ENCODE measurements at places on chromosomes 4 and X. TPM values are rescaled to one million over a fixed set of nuclear protein-coding genes. Genes with fewer than 3 reads are reported as not detected.

IL3RA gene
- 30.6 TPM for total RNA-seq

DNA sequence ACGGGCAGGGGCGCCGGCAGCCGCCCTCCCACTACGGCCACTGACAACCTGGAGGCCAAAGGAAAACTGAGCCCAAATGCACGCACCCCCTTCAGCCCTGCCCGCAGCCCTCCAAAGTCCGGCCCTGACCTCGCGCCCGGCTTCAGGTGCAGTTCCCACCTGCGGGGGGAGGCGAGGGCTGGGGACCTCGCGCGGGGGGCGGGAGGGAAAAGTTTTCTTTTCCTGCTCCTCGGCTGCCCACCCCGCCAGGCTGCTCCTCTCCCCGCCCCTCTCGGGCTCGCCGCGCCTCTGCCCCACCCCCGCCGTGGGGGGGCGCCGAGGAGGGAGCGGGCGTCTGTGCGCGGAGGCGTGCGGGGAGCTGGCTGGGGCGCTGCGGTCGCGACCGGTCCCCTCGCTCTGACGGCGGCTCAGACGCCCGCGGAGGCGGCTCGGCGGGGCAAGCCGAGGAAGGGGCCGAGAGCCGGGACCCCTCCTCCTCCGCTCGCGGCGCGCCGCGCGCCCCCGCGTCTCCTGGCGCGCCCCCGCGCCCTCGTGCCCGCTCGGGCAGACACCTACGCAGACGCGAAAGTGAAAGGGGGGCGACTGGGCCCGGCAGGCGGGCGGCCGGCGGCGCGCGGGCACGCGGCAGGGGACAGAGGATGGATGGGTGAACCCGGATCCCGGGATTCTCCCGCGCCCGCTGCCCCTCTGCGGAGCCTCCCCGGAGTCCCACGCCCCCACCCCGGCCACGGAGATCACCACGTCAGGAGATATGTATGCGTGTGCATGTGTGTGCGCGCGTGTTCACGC lies 3.1 kb upstream of the NR3C2 start:
- peak; percentile 72 for DNase-seq

DNA sequence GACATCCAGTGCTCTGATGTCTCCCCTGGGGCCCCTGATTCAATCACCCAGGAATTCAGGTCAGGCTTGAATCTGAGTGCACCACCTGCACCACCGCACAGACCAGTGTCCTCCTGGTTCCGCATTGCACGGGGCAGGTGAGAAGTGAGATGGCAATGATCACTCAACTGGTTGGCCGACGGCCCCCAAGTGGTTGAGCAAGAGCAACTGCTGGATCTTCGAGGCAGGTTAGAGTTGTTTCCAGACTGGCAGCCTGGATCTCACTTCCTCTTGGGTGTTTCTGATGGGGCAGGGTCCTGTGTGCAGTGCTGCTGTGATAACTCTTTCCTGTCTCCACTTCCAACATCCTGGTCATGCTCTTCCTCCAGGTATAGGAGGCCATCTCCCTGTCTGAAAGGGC lies 50.4 kb downstream of the C4orf50 start:
- DNase-seq = no peak

- DNase-seq = no peak
These were observed 171.1 kb downstream of the DCHS2 start for GRCh38 chr4:154320521-154320920.

BEX1 gene
- total RNA-seq = not detected

DNA sequence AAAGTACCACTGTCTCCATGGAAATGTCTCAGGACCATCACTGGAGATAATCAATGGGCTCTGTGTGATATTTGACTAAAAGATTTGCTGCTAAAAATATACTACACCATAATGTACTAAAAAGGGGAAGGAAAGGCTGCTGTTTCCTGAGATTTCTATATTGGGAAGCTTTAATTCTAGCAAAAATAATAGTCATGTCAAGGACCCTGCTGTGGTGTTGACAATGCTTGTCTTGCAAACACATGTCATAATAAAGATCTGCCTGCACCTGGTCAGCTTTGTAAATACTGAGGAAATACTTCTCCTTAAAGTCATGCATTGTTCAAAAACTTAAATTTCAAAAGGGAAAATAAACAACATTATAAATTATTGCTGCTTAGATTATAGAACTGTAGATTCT lies 417.9 kb downstream of the GPM6A start:
- no peak for DNase-seq

BMX gene
- total RNA-seq = not detected

- peak; percentile 22 for DNase-seq
These were observed 143.9 kb downstream of the PJA1 start for GRCh38 chrX:69021141-69021960.

GRCh38 chr4:130027973-130028372 lies 932.0 kb downstream of the C4orf33 start:
- DNase-seq = no peak

DNA sequence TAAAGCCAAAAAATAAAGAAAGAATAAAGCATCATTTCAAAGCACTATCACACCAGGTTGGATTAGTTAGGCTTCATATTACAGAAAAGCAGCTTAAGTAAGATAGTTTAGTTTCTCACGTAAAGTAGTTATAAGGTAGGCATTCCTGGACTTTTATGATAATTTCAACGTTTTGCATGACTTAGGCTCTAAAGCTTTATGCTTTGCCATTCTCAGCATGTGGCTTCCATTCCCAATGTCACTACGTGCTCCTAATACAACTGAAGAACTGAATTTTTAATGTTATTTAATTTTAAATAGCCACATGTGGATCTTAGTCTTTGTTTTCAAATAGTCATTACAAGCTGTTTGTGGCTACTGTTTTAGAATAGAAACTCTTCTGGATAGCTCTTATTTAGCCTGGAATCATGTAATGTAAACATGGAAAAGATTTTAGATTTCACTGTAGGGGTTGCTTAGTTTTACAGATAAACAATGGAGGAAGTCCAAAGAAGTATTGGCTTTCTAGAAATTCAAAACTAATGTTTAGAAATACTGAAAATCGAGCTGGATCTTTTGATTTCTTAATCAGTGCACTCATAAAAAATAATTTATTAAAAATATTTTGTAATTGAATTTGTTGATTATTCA lies 710.0 kb downstream of the IL1RAPL1 start:
- no peak for DNase-seq

RGN gene
- 7.3 TPM for total RNA-seq

- no peak for DNase-seq
These were observed 248.0 kb downstream of the SPATA18 start for GRCh38 chr4:52299120-52299519.

DNA sequence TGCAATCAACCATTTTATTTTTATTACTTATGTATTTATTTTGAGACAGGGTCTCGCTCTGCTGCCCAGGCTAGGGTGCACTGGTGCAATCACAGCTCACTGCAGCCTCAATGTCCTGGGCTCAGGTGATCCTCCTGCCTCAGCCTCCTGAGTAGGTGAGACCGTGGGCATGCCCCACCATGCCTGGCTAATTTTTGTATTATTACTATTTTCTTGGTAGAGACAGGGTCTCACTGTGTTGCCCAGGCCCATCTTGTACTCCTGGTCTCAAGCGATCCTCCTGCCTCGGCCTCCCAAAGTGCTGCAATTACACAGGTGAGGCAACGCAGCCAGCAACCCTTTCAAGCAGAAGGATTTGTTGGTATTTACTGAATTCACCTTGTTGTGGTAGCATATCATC lies 60.3 kb upstream of the PPP2R3B start:
- no peak for DNase-seq

NMU gene
- 3.2 TPM for total RNA-seq

GRCh38 chrX:153727123-153727931 lies 2.7 kb downstream of the ABCD1 start:
- no peak for DNase-seq

GRCh38 chr4:19728773-19729172 lies 522.9 kb upstream of the SLIT2 start:
- no peak for DNase-seq

CD99L2 gene
- 36.0 TPM for total RNA-seq

- no peak for DNase-seq
These were observed 1055.2 kb downstream of the STIM2 start for GRCh38 chr4:27915822-27916221.

DNA sequence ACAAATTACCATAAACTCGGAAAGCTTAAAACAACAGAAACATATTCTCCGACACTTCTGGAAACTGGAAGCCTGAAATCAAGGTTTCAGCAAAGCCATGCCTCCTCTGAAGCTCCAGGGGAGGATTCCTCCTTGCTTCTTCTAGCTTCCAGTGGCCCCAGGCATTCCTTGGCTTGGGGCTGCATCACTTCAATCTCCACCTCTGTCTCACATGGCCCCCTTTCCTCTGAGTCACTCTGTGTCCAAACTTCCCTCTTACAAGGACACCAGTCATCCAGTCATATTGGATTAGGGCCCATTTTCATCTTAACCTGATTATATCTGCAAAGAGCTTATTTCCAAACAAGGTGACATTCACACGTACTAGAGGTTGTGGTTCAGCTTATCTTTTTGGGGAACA lies 17.3 kb downstream of the PARM1 start:
- DNase-seq = no peak

- DNase-seq = no peak
These were observed 1.3 kb upstream of the ARX start for GRCh38 chrX:25016938-25017598.

DNA sequence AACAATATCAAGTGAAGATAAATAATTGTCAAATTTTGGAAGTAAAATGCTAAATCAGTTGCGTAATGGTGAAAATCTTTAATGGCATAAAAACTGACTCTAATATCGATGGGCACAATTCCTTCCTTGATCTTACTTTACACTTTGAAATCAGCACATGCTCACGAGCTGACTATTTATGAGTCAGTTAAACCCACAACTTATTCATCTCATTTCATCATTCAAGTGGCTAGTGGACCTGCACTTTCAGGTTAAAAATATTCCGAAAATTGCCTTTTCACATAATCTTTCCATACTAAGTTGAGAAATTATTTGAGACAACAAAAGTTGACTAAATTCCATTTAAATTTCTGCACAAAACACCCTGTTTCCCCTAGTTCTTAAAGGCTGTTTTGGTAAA lies 582.1 kb upstream of the TENM3 start:
- no peak for DNase-seq

GRPR gene
- 0.39 TPM for total RNA-seq

DNA sequence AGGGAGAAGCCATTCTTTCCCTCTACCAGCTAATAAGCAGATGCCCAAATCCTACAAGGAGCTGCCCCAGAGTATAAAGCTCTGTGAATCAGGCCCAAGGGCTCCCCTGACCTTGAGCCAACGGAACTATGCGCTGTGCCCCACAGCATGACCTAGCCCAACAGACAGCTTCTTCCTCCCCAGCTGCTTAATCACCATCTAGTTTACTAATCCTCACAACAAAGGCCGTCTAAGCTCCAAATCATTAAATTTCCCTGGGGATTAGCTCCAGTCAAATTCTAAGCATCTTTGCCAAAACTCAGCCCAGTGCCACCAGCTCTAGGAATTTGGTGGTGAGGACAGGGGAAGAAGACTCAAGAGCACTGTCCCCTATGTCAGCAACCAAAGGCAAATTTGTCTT lies 113.1 kb downstream of the SHROOM4 start:
- no peak for DNase-seq

GRCh38 chr4:76799140-76799539 lies 98.8 kb downstream of the SOWAHB start:
- no peak for DNase-seq
